ENCODE measurements at places on chromosomes 2 and 18. TPM values are rescaled to one million over a fixed set of nuclear protein-coding genes. Genes with fewer than 3 reads are reported as not detected.

DNA sequence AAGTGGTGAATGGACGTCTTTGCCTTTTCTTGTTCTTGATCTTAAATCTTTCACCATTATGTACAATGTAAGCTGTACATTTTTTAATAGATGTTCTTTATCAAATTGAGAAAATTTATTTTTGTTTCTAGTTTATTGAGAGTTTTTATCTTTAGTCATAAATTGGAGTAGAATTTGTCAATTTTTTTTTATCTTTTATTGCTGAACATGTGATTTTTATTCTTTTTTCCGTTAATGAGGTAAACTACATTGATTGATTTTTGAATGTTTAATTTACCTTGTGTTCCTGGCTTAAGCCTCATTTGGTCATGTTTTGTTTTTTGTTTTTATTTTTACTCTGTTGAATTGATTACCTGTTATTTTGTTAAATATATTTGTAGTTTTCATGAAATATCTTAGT is 19.7 kb downstream of the KIAA1328 start:
- DNase-seq, result no peak

GRCh38 chr2:106827158-106827557 is 58.8 kb downstream of the ST6GAL2 start:
- DNase-seq, result no peak

GRCh38 chr2:195532628-195533271 is 124.3 kb upstream of the SLC39A10 start:
- DNase-seq, result no peak

RDH14 gene
- 19.4 TPM for total RNA-seq

SPATS2L gene
- total RNA-seq, result 76.1 TPM

GRCh38 chr2:121196132-121196848 is 88.7 kb downstream of the TFCP2L1 start:
- no peak for DNase-seq

GRCh38 chr2:70918016-70918415 is 17.7 kb upstream of the ATP6V1B1 start:
- no peak for DNase-seq

DNA sequence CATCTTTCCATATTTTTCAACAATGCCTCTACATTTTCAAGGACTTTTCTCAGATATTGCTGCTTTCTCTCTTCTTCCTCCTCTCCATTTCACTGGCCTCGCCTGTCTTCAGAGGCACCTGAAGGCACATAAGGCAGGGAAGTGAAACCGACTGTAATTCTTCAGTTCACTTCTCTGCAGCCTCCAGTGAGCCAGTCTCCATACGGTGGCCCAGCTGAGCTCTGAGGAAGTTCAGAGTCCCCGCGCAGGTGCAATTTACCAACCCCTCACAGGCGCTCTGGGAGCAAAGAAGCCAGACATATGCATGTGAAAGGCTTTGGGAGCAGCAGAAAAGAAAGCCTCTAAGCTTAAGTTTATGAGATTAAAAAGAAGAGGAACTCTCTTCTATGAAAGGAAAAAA is 12.4 kb downstream of the KLHL14 start:
- no peak for DNase-seq

DNA sequence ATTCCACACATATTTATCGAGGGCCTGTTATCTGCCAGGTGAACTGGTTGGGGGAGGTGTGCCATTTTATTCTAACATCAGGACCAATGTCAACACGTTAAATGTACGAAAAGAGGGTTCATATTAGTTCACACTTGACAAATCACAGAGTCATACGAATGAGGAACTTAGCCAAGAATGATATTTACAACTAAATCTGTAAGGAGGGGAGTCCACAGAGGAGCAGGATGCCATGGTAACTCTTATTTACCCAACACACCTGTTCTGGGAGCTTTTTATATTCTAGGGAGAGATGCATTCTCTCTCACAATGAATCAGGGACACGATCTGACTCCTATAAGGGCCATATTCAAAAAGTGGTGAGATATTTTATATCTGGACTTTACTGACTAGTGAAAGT is 144.1 kb downstream of the CDC42EP3 start:
- DNase-seq, result no peak

- no peak for DNase-seq
Observed at GRCh38 chr2:131641414-131642206, 113.9 kb downstream of the CCDC74A start.

DNA sequence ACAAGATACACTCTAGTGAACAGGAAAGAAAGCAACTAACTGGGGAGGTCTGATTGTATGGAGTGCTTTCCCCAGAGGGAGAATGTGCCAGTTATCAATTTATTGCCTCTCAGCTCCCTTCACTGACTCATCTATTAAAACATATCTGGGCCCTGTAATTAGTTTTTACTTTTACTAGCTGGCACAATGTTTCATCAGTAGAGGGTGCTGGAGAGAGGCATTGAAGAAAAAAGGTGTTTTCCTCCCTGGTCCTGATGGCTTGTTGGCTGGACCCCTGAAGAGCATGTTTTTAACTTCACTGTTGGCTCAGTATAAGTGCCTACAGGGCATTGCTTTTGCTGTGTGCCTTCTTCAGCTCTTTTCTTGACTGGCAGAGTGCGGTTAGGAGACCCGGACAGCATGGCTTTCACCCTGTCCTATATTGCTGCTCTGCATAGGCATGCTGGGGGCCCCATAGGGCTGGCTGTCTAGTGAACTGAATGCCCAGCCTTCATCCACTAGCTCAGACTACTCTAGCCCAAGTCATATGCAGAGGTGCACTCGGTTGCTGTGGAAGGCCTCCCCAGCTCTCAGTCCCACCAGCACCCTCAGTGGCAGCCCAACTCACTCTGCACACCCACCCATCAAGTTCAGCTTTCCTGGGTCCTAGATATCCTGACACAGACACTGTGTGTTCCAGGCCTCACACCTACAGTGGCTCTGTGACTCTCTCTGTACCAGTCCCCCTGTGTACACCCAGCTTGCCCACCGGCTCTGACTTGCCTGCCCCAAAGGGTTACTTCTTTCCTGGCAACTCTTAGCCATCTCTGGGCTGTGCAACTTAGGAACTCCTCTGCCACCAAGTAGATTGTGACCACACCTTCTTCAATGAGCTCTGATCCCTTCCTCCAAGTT is 62.3 kb upstream of the ACYP2 start:
- no peak for DNase-seq

- DNase-seq, result no peak
Observed at GRCh38 chr2:227568852-227569169, 29.9 kb upstream of the SCYGR2 start.

- DNase-seq, result no peak
Observed at GRCh38 chr2:134212746-134213145, 41.1 kb upstream of the MGAT5 start.
